ENCODE measurements at places on chromosomes 7 and 10.

DNA sequence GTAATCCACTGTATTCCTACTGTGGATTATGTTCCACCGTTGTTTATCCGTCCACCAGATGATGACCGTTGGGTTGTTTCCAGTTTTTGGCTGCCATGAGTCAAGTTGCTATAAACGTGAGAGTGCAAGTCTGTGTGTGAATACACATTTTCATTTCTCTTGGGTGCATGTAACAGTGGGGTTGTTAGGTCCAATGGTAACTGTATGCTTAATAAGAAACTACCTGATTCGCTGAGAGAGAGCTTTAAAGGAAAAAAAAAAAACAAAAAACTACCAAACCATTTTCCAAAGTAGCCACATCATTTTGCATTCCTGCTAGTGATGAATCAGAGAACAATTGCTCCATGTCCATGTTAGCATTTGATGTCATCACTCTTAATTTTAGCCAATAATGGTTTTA, 15.9 kb downstream of the UBN2 start:
- ATAC-seq: peak; percentile 44

GRCh38 chr10:122096705-122097104, 107.7 kb downstream of the TACC2 start:
- ATAC-seq: no peak

DNA sequence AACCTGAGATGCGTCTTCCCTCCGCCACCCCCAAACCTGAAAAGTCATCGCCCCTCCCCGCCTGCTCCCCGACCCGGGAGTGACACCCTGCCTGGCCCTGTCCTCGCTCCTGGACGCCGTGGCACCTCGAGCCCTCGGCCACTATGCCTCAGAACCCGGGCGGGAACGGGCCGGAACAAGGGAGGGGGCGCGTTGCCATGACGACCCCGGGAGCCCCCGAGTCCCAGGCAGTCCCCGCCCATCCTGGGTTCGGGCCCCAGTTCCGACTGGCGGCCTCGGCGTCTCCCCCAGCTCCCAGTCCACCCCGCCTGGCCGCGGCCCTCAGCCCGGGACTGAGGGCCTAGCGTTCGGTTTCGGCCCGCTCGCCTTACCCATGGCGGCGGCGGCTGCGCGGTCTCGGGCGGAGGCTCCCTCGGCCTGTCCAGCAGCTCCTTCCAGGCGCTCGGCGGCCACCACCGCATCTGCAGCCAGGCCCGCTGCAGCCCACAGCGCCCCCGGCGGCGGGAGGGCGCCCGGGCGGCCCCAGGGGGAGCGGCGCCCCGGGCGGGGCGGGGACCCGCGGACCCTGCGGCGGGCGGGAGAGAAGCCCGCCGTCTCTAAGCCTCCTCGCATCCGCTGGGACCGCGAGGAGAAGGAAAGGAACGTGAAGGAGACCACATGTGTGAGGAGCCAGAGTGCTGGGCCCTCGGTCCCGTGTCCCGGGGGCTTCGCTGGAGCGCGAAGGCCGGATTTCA, at the start of gene RUFY2:
Gene RUFY2 (minus strand): TSS at position 463 of the 734 bp plus-strand sequence. CDS start 88 bp downstream, at position 375.
- peak; percentile 93 for ATAC-seq

GRCh38 chr10:102583435-102584417, 60.6 kb upstream of the TRIM8 start:
- peak; percentile 99 for ATAC-seq

GRCh38 chr7:74143383-74143782, 30.8 kb upstream of the EIF4H start:
- ATAC-seq: no peak

- no peak for ATAC-seq
Measured at GRCh38 chr7:64559206-64559605, 3.7 kb downstream of the ZNF680 start.

GRCh38 chr7:16063221-16063620, 358.1 kb downstream of the CRPPA start:
- ATAC-seq: no peak

- peak; percentile 77 for ATAC-seq
Measured at GRCh38 chr10:24209432-24209771, 464 bp downstream of the KIAA1217 start.

- ATAC-seq: peak; percentile 4
Measured at GRCh38 chr10:71250842-71251241, 38.5 kb downstream of the UNC5B start.

GRCh38 chr10:78175444-78176015, 141.9 kb downstream of the RPS24 start:
- no peak for ATAC-seq

GRCh38 chr7:75945297-75946168, 30.6 kb downstream of the POR start:
- ATAC-seq: peak; percentile 72

- ATAC-seq: peak; percentile 79
Measured at GRCh38 chr7:45031829-45032228, 31.8 kb downstream of the CCM2 start.

DNA sequence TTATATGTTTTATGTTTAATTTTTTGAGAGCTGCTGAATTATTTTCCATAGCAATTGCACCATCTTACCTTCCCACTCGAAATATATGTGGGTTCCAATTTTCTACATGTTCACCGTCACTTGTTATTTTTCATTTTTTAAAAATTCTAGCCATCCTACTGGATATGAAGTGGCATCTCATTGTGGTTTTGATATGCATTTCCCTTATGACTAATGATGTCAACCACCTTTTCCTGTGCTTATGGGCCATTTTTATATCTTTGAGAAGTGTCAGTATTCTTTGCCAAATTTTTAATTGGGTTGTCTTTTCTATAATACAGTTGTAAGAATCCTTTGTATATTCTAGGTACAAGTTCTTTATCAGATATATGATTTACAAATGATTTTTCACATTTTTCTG, 27.8 kb downstream of the NHLRC2 start:
- ATAC-seq: no peak
